Right renal pelvis (tissue), 4 donors: ENCODE measurements at places on chromosomes 1 and 21. TPM values are rescaled to one million over a fixed set of nuclear protein-coding genes. Genes with fewer than 3 reads are reported as not detected.

Gene LCE2A
- polyA plus RNA-seq: not detected

DNA sequence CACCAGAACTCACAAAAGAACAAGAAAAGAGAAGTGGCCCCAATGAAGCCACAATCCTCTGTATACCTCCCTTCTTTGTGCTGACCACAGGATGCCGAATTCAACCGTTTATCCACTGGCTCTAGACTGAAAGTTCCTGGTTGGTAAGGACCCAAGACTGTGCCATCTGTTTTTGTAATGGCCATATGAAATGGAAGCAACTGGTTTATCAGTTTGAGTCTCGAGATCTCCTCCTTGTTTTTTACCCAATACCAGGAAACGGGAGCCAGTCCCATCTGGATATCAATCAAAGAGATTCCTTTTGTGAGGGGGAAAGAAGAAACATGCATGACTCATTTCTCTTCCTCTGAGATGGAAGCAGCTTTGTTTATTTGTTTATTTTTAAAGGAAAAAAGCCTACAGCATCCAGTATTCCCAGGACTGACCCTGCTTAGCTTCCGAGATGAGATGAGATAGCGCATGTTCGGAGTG, 32.4 kb upstream of the ZNF124 start:
- DNase-seq: no peak

DNA sequence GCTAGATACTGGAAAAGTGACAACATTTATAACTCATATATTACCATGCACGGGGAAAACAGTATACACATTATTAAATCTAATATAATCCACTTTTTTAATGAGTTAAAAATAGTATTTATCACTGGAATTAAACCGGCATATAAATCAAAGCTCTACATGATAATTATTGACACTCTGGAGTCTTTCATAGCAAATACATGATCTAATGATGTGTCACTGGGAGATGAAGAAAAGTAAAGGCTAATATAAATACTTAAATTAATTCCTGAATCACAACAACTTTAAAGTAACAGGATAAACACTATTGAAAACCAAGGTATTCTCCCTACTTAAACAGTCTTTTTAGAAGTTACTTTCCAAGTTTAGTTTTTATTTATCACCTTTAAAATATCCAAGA, 52.4 kb upstream of the ASPM start:
- no peak for DNase-seq

GRCh38 chr21:14405962-14406361, 23.0 kb upstream of the HSPA13 start:
- no peak for DNase-seq

Gene CAPN8
- 1.7 TPM for polyA plus RNA-seq
